SK-N-MC (cell line): ENCODE measurements at places on chromosomes 6 and 20.

DNA sequence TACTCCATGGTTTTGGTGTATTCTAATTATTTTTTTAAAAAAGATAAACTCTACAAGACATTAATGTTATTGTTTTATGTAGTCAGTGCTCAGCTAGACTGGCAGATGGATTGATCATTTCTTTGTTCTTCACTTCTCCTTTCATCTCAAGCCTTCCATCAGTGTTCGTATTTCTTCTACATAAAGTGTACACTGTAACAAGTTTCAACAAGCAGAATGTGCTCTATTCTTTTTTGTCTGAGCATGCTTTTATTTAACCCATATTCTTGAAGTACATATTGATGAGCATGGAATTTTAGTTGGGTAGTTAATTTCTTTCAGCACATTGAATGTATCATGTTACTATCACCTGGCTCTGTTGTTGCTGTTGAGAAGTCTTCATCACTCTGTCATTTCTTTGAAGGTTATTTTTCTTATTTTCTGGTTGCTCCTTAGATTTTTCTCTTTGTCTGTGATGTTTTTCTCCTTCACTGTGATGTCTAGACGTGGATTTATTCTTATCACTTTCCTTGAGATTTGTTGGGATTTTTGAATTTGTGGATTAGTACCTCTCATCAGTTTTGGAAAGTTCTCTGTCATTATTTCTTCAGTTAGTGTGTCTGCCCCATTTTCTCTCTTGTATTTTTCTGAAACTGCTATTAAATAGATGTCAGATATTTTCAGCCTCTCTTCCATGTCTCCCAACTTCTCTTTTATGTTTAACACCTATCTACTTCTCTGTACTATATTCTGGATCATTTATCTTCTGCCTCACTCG lies 48.5 kb downstream of the TGM2 start:
- DNase-seq = no peak

- no peak for DNase-seq
Observed at GRCh38 chr20:45840700-45841198, 7.2 kb downstream of the SNX21 start.

- no peak for DNase-seq
Observed at GRCh38 chr20:38534756-38535155, 46.2 kb upstream of the ADIG start.

GRCh38 chr6:160871320-160871719 lies 120.2 kb upstream of the MAP3K4 start:
- DNase-seq = no peak

GRCh38 chr6:136284909-136285308 lies 4.7 kb downstream of the BCLAF1 start:
- DNase-seq = no peak

- DNase-seq = no peak
Observed at GRCh38 chr6:159023893-159024292, 20.9 kb downstream of the TAGAP start.

- no peak for DNase-seq
Observed at GRCh38 chr6:12014027-12014872, 2.1 kb downstream of the HIVEP1 start.

GRCh38 chr6:134590449-134590848 lies 272.5 kb upstream of the SGK1 start:
- DNase-seq = no peak

DNA sequence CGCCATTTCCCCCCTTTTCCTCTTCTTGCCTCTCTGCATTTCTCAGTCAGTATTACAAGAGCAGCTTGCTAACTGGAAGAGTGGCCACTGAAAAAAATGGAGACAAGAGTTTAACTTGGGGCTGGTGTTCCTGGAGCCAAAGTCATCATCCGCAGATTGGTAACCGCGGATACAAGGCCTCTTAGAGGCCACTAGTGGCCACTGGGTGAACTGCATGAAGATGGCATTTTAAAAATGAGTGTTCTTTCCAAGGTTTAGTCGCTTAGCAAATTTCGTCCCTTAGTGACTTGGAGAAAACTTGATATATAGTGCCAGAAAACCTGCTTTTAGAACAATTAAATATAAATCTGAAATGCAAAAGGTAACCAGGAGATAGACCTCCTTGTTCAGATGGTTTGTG lies 4.8 kb downstream of the F13A1 start:
- DNase-seq = no peak

DNA sequence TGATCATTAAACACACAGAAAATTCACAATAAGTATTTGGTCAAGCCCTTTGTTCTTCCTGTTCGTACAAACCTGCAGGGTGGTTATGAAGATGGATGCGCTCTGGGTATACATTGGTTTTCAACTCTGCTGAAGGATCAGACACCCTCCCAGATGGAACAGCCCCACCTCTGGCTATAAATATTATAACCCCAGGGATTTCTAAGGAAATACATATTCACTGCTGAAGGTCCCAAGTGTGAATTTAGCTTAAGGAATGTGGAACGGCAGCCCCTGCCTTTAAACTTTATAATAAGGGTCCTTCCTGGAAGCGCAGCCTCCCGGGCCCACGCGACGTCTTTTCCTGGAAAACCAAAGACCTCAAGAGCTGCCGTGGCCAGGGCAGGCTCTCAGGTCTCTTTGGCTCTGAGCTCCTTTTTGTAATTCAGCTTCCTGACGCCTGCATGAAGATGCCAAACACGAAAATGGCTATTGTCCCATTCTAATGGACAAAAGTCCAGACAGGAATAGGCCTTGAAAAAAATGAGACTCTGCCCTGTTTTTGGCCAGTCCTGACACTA lies 172.4 kb upstream of the SSTR4 start:
- DNase-seq = no peak

DNA sequence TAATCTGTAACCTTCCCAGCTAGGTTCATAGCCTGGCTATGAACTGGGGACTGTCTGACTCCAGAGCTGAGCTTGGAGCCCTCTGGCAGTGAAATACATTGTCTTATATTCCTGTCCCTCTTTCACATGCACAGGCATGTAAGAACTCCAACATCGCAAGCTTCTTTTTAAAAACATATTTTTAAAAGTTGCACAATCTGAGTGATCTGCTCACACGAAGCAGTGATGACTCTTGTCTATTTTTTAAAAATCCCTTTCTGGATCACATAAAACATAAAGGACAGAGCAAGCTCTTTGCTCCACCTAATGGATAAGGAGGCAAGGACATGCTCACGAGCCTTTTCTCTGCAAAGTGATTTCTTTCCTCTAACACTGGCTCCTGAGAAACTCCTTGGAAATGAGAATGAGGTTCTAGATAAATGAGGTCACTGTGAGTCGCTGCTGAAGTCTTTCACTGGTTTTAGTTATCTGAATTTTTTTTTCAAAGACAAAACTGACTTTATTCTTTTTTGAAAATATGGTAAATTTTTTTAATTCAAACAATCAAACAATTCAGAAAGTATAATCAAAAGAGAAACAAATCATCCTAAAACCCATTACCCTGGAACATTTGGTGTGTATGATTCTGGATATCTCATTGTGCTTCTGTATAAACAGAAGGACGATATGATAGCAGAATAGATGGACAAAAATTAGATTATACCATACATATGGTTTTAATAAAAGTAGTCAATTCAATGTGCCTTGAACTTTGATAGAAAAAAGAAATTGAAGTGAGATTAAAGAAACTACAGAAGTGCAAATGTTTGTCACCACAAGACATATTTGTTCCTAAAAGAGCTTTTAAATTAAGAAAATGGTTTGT lies 30.8 kb downstream of the IL20RA start:
- peak; percentile 18 for DNase-seq

GRCh38 chr6:16510245-16510644 lies 251.0 kb downstream of the ATXN1 start:
- DNase-seq = no peak

DNA sequence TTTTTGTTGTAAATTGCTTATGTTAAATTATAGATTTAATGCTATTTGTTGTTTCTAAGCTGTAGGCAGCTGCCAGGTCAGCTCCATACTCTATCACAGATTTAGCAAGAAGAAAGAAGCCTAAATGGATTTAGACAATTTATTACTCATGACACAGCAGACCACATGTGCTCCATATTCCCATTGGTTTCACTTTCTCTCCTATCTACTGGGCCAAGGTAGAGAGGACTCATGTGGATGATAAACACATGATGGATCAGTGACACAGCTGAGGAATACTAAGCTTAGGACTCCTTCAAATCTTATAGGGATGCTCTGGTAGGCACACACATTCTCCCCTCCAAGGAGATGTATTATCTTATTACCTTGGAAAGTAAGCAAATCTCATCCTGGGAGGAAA lies 553.0 kb upstream of the ADGRB3 start:
- no peak for DNase-seq

DNA sequence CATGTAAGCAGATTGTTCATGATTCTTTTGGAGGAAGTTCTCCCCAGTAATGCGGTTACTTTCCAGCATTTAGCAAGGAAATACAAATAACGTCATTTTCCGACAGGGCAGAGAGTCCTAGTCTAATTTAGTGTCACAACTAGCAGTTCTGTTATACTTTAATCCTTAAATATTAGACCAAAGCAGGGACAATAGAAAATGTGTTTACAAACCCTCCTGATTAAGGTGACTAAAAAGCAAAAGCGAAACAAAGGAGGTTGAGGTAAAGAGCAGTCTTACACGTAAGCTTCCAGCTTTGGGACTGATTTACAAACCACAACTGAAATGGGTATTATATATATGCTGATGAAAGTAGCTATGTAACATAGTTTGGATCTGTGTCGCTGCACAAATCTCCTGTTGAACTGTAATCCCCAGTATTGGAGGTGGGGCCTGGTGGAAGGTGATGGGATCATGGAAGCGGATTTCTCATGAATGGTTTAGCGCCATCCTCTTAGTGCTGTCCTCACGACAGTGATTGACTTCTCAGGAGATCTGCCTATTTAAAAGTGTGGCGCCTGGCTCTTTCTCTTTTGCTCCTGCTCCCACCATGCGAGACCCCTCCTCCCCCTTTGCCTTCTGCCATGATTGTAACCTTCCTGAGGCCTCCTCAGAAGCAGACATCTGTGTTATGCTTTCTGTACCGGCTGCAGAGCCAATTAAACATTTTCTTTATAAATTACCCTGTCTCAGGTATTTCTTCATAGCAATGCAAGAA lies 81.9 kb downstream of the PLCB1 start:
- no peak for DNase-seq

DNA sequence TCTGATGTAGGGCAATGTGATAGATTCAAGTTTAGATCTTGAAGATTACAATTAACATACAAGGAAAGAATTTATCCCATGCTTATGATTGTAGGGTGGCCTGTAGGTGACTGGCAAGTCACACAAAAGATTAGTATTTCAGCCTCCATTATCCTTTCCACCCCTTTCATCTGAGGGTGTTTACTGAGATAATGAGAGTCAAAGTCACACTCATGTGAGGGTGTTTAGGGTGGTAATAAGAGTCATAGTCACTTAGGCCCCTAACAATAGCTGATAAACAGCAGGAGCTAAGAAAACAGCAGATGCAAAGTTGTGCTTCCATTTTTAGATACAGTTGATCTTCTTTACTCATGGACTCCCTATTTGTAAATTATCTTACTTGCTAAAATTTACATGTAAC lies 11.4 kb downstream of the FAM184A start:
- DNase-seq = no peak

GRCh38 chr6:138652824-138653223 lies 120.7 kb upstream of the CCDC28A start:
- DNase-seq = no peak

DNA sequence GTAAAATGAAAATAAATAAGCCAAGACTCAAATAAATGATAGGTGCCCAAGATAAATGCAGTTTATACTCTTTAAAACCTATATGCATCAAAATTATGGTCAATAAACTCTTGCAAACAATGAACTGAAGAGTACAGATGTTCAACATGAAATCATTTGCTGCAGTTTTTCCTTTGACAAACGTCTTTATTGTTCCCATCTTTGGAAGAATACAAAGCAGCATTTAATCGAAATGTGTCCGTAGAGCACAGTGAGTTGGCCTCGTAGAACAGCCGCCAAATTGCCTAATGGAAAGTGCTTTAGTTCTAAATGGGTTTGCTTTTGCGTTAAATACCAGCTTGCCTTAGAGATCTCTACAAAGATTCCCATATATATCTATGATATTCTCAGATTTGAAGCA lies 447.4 kb downstream of the PKHD1 start:
- no peak for DNase-seq

GRCh38 chr6:106064756-106065155 lies 21.4 kb upstream of the PRDM1 start:
- DNase-seq = no peak

GRCh38 chr20:19314621-19315020 lies 102.2 kb downstream of the SLC24A3 start:
- no peak for DNase-seq

- no peak for DNase-seq
Observed at GRCh38 chr6:29827579-29828470, at the start of gene HLA-G. HLA-G (plus strand) TSS chr6:29827825; CDS start chr6:29827845, 20 bp downstream.

GRCh38 chr6:134909701-134910592 lies 40.0 kb downstream of the ALDH8A1 start:
- peak; percentile 20 for DNase-seq

DNA sequence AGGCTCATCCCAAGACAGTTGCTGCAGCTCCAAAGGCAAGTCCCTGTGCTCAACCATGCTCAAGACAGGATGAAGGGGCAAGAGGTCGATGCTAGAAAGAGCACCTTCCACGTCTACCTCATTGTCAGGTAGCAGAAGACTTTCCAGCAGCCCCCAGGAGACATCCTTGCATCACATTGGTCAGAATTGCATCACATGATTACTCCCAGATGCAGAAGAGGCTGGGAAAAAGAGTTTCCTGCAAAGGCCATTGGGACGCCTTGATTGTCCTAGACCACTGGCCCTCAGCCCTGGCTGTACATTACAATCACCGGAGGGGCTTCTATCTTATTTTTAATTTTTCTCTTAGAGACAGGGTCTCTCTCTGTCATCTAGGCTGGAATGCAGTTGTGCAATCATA lies 17.3 kb upstream of the ZNF334 start:
- DNase-seq = no peak

DNA sequence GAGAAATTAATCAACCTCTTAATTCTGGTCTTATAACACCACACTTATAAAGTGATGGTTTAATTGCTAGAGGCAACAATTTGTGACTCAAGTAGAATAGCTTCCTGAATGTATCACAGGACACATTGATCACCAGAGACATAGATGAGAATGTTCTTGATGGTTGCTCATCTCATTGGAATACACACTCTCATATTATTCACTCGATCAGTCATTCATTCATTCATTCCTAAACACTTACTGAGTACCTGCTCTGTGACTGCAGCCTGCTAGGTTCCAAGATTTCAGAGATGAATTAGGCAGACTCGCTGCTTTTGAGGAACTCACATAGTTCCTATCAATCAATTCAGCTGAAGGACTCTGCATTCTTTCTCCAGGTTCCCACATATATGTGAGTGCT lies 365.1 kb upstream of the SOX4 start:
- no peak for DNase-seq

DNA sequence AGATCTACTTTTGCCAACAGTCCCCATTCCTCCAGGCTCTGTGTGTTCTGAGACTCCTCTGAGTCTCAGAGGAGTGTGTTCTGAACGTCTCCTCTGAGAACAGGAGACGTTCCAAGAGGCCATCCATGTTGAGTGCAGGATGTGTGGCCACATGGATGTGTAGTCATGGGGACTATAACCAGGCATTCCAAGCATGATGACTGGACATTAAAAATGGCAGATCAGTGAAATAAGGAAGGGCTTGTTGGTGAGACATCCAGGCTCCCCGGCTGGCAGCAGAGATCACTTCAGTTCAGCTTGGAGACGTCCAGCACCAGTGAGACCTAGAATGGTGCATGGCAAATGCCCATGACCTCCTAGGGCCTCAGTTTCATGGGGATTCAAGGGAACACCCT lies 34.3 kb upstream of the POU5F1 start:
- DNase-seq = no peak
